ENCODE measurements at places on chromosomes 6 and 20.
A peak's percentile ranks its signal among the peaks of the same experiment; 100 is the strongest.

DNA sequence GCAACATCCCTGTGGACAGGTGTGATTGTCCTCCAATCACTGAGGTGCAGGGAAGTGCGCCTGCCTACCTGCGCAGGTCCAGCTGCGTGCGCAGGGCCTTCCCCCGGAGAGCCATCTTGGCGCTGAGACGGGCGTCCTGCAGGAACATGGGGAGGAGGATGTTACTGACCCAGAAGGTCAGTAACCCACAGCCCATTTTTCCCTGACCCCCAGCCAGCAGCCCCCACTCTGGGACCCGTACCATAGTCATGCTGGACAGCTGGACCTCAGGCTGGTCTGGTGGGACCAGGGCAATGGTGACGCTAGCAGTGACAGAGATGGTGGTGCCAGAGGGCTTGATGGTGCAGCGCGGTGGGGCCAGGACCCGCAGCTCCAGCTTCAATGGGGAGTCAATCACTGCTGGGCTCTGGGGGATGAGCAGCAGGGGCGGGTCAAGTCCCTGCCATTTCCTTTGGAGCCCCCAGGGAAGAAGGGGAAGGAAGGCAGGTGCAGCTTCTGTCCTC lies 9.7 kb downstream of the PLTP start:
- no peak for DNase-seq

DNA sequence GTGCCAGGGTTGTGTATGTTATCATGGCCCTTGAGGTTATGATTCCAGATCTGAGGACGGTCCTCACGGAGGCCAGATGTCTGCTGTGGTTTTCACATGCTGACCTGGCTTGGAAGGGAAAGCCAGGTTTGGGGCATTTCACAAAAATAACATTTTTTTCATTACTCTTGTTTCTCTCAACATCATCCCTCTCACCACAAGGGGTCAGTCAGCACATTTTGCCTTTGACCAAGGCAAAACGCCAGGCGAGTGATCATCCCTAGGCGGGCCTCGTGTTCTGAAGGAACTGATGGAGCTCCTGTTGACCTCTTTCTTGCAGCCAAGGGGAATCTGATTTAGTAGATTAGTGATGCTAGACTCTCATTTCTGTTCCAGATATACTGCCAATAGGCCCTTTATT lies 133.5 kb downstream of the TBC1D7 start:
- peak; percentile 22 for DNase-seq

DNA sequence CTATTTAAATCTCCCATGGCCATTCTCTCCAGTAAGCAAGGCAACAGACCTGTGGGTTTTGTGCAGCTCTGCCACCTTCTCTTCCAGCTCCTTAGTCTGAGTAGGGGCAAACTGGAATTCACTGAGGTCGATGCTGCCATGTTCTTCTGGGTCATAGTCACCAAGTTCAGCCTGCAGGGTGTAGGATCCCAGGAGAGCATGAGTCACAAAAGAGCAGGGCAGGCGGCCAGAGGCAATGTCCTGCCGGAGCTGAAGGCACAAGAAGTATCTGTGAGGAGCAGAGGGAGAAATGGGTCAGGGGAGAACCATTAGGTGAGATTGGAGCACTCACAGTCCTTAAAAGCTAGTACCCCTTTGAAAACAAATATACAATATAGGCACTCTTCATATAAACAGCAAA lies 73.7 kb downstream of the SMLR1 start:
- no peak for DNase-seq

GRCh38 chr6:133632206-133632605 lies 256.7 kb upstream of the TCF21 start:
- no peak for DNase-seq

- no peak for DNase-seq
Measured at GRCh38 chr6:154754152-154754551, 20.9 kb downstream of the SCAF8 start.

- no peak for DNase-seq
Measured at GRCh38 chr6:64280569-64280968, 645.0 kb downstream of the PHF3 start.

- no peak for DNase-seq
Measured at GRCh38 chr6:123780021-123780420, 23.6 kb upstream of the NKAIN2 start.

DNA sequence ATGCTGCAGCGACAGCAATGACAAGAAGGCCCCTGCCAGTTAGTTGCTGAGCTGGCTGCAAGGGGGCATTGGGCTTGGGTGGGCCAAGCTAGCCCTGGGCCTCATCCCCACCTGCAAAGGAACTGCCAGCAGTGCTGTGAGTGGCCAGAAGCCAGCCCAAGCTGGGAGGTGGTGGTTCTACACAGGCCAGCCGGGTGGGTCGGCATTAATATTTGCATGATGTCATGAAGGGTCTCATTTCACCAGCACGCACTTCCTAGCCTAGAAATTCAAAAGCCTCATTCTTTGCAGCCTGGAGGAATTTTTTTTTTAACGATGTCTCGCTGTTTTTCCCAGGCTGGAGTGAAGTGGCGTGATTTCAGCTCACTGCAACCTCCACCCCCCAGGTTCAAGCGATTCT lies 62.0 kb downstream of the IYD start:
- DNase-seq = no peak

DNA sequence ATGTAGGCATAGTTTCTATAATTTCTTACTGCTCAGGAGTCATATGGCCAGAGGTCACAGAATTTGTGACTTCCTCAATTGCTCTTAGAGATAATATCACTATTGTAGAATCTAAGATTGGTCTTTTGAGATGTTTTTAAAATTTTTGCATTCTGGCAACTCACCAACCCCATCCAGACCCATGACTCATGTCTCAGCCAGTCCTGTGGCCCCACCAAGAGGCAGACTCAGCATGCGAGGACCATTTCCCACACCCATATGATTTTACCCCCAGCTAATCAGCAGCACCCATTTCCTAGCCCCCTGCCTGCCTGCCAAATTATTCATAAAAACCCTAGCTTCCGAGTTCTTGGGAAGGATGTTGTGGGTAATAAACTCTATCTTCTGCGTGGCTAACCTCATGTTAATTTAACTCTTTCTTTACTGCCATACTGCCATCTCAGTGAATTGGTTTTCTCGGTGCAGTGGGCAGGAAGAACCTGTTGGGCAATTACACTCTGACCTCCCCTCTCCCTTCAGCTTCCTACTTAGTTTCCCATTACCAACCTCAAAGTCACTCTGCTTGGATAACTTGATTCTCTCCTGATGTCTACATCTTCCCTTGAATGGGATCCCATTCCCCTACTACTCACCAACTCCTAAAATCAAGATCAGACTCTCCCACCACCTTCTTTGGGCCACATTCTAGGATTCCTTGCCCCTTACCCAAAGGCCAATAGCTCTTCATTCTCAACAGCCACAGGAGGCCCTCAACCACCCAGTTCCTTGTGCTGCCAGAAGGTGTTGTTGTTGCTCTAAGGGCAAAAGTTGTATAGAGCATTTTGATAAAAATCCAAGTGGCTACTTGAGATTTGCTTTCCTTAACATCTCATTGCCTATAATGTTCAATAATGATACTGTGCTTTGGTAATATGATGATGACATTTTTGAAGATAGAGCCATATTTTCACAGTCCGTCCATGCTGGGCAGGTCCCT lies 16.2 kb upstream of the IYD start:
- DNase-seq = no peak

- no peak for DNase-seq
Measured at GRCh38 chr6:17161076-17161475, 59.2 kb downstream of the STMND1 start.

DNA sequence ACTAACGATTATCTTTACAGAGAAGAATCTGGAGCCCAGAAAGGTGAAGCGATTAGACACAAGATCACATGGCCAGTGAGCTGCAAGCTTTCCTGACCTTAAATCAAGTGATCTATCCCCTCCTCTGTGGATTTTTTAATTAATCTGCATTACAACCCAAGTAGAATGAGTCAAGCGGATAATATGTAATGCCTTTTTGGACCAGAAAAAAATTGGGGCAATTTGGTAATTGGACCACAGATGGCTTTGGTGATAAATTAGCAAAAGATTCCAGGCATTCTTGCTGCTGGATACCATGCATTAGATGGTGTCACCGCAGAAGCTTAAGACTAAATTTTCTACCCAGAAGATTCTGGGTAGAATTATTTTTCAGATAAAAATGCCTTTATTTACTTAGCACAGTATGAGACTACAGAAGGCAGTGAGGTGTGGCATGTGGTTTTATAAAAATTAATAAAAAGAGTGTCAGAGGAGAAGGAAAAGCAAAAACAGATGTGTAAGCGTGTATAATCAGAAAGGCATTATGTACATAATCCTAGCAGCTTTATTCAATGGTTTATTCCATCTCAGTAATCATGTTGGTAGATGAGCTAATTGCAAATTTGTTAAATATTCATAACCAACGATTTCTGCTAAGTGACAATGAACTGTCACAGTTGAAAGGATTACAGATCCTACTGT lies 53.9 kb upstream of the PCSK2 start:
- DNase-seq = no peak

DNA sequence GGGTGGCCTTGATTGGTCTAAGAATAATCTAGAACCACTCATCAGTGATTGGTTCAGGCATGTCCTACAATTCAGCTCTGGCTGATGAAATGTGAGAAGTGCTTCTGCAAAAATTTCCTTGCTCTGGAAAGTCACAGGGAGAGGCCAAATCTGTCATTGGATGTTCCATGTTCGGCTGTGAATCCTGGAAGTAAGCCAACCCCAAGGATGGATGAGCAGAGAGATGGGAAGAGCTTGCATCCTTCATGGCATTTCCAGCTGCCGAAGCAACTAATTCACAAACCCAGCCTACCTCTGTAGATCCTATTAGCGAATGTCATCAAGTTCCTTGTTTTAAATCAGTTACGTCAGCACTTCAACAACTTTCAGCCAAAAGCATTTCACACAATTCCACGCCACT lies 187.2 kb upstream of the SOX4 start:
- no peak for DNase-seq

GRCh38 chr6:3237761-3238662 lies 10.6 kb upstream of the TUBB2B start:
- no peak for DNase-seq

DNA sequence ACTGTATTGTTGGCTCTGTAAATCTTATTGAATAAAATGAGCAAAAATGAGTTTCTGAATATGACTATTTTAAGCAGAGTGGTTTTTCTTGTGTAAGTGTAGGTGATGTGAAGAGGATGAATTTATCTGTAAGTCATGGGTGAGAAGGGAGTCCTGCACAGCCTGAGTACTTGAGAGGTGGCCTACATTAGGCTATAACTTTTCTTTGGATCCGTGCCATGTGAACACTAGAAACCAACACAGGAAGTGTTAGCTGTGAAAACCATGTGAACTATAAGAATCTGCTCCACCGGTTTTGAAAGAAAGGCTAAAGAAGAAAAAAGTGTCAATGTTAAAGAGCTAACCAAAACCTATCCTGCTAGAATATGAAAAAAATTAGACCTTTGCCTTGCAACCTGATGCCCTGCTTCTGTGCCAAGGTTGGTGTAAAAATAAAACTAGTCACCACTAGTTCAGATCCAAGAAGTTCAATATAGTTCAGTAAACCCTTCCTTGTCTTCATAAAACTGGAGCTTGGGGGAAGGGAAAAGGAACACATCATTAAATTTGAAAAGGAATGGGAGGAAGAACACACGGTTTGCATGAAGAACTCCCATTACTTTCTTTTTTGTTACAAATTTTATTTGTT lies 21.3 kb downstream of the PLCB1 start:
- peak; percentile 56 for DNase-seq

GRCh38 chr20:6101346-6101745 lies 21.5 kb downstream of the FERMT1 start:
- no peak for DNase-seq

- DNase-seq = no peak
Measured at GRCh38 chr20:41057999-41058673, 29.5 kb downstream of the TOP1 start.

GRCh38 chr6:20746805-20747558 lies 212.7 kb downstream of the CDKAL1 start:
- DNase-seq = no peak

DNA sequence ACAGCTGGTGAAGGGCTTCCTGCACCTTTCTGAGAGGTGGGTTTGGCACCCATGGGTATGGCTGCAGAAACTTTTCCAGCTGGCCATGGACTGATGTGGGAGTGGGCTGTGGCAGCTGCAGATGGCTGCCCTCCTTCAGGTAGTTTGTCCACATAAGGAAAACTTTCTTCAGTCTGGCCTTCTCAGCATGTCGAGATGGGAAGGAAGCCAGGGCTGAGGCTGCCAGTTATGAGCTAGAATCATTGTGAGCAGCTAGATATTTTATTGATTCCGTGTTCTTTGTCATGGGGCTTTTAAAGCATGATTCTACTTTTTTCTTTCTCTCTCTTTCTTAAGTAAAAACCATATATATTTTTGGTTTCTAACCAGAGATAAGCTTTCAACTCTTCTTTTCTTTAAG lies 16.6 kb downstream of the NKX2-4 start:
- DNase-seq = no peak

- DNase-seq = no peak
Measured at GRCh38 chr20:20334489-20334888, 33.4 kb upstream of the INSM1 start.

- DNase-seq = peak; percentile 25
Measured at GRCh38 chr6:127343809-127344659, 625 bp upstream of the ECHDC1 start.

DNA sequence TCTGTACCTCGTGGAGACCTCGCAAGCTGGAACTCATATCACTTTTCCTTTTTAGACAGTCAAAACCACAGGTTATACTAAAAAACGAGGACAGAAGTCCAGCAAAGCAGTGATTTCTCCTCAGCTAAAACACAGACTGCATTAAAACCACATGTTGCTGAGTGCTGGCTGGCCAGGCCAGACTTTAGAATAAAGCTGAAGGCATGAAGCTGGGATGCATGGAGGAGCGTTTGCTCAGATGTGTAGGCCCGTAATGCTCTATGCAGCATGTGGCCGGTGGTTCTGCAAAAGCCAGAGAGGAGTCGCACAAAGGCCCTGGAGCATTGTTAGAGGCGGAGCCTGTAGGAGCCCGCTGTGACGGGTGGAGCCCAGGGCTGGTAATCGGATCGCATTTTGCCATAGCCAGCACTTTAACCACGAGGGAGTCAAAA lies 83.6 kb downstream of the SMOC2 start:
- DNase-seq = no peak

GRCh38 chr6:43886067-43886461 lies 116.1 kb downstream of the VEGFA start:
- DNase-seq = no peak

- no peak for DNase-seq
Measured at GRCh38 chr20:48562586-48563116, 265.1 kb downstream of the PREX1 start.
